Fibroblast of gingiva (primary cell): ENCODE measurements at places on chromosomes 12 and 14.
A peak's percentile ranks its signal among the peaks of the same experiment; 100 is the strongest.

GRCh38 chr12:109310247-109311125 lies 1.4 kb upstream of the FOXN4 start:
- DNase-seq: no peak

DNA sequence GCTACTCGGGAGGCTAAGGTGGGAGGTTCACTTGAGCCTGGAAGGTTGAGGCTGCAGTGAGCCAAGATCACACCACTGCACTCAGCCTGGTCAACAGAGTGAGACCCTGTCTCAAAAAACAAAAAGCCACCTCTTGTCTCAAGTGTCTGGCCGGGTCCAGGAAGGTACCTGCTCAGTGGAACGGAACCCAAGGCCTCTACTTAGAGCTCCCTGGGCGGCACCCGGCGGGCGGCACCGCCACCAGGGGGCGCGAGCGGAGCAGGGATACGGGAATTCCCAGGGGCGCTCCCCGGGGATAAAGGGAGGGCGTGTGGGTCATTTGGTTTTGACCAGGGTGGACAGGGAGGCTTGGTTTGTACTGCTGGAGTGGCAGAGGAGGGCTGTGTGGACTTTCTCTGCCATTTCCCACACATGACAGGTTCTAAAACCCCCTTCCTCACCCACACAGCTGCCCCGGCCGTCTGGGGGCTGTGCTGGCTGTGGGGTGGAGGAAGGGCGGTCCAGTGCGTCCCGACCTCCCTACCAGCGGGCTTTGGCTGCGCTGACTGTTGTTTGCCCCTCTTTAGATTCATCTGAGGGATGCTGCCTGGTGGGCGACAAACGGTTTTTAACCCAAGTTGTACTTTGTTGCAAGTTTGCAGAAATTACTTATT lies 91.4 kb downstream of the SETD3 start:
- DNase-seq: no peak

GRCh38 chr14:58362798-58363412 lies 32.8 kb upstream of the TOMM20L start:
- peak; percentile 4 for DNase-seq

DNA sequence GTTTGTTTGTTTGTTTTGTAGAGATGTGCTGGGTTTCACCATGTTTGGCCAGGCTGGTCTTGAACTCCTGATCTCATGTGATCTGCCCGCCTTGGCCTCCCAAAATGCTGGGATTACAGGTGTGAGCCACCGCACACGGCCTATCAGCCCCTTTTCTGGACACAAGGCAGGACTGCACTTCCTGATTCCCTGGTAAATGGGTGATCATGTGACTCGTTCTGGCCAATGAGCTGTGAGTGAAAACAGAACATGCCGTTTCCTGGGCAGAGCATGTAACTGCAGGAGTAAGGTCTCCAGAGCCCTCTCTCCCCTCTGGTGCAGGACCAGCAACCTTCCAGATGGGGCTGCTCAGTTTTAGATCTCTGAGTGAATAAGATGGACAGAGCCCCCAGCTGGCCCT lies 92.7 kb downstream of the ITPK1 start:
- DNase-seq: no peak

DNA sequence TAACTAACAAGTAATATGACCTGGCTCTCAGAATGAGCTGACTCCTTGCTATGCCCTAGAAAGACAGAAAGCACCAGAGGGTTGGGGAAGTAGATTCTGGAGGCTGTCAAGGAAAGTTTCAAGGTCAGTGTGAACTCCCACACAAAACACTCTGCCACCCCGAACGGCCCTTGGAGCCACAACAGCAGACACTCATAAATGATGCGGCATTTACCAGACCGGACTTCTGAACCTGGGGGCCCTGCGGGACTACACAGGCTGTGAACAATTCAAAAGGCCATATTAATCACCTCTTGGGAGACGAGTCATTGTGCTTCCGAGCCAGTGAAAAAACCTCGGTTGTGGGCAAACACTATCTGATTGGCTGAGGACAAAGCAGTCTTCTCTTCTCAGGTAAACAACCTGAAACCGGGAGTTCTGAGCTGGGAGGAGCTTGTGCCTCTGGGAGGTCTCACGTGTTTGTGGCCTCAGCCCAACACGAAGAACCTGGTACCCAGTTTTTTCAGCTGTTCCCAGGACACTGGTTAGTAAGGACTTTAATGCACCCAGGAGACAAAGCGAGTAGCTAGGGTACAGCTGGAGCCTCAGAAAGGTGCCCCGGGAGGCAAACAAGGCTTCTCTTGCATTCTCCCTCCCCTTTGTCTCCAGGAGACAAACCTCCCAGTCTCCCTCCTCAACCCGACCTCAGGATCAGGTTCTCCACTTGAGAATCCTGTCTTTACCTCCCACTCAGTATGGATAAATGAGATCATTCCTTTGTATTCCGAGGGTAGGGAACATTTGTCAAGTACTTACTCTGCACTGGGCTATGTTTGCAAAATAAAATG lies 35.3 kb downstream of the VWF start:
- no peak for DNase-seq

GRCh38 chr12:82015623-82016347 lies 256.6 kb upstream of the PPFIA2 start:
- DNase-seq: no peak

DNA sequence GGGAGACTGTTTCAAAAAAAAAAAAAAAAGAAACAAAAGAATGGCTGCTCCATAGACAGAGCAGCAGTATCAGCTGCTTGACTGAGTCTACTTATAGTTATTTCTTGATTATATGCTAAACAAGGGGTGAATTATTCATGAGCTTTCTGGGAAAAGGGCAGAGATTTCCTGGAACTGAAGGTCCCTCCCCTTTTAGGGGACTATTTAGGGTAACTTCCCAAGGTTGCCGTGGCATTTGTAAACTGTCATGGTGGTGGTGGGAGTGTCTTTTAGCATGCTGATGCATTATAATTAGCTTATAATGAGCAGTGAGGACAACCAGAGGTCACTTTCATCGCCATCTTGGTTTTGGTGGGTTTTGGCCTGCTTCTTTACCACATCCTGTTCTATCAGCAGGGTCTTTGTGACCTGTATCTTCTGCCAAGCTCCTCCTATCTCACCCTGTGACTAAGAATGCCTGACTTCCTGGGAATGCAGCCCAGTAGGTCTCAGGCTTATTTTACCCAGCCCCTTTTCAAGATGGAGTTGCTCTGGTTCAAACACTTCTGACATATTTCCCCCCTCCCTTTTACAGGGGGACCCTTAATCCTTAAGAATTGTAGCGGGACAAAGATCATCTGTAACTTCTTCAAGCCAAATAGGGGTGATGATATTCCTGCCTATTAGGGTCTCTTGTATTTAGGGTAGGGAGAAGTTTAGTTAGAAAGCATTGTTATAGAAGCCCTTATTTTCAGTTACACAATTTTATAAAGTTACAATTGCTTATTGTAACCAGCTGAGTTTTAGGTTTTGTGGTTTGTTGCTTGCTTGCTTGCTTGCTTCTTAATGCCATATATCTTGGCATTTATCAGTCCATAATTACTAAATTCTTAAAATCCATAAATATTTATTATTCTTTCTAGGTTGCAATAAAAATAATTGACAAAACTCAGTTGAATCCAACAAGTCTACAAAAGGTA lies 42.5 kb downstream of the MARK3 start:
- peak; percentile 60 for DNase-seq

DNA sequence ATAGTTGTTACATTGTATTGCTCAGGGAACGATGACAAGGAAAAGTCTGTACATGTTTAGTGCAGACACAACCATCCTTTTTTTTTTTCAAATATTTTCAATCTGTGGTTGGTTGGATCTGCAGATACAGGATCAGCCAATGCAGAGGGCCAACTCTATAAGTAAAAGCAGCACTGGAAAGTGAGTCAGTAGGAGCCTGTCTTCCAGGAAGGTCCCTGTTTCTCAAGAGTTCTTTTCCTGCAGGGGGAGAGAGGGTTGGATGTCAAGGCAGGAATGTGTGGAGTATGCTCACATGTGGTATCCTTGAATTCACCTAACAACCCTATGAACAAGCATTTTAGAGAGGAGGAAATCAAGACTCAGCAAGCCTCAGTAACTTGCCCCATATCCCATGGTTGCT lies 409.1 kb downstream of the NPAS3 start:
- peak; percentile 30 for DNase-seq

- DNase-seq: no peak
Observed at GRCh38 chr14:88934351-88934806, 109.9 kb downstream of the TTC8 start.
